ENCODE measurements at places on chromosomes 7 and 10.

- no peak for DNase-seq
Measured at GRCh38 chr7:137987968-137988367, 13.9 kb downstream of the CREB3L2 start.

DNA sequence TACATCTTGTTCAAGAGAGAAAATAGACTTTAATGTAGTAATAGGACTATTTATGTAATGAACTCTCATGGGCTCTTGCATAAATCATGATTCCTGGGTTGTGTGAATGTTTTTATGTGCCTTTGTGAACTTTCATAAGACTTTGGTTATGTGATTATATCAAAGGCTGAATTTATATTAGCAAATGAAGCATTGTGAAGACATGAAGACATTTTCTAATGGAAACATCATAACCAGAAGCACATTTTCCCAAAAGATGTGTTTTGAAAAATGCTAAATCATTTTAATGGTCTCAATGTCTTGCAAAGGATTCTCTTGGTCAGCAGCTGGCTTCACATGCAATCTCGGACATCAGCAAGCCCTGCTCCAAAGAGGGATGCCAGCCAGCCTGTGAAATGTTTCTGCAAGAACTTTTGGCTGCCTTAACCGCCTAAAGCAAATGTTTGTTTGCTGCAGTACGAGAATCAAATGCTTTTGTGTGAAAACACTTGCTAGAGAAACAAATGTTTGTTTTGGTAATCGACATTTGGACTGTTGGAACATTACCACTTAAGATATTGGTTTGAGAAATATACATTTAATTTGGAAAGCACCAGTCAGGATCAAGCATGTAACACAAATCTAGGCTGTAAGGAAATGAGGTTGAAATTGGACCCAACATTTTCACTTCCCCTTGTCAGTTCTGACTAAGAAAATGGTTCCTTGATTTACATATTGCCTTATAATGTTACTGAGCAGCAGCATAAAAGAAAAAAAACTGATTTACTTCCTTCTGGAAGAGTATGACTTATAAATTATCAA lies 102.1 kb downstream of the RTKN2 start:
- no peak for DNase-seq

- DNase-seq: no peak
Measured at GRCh38 chr10:62373639-62373994, 552 bp upstream of the ZNF365 start.

DNA sequence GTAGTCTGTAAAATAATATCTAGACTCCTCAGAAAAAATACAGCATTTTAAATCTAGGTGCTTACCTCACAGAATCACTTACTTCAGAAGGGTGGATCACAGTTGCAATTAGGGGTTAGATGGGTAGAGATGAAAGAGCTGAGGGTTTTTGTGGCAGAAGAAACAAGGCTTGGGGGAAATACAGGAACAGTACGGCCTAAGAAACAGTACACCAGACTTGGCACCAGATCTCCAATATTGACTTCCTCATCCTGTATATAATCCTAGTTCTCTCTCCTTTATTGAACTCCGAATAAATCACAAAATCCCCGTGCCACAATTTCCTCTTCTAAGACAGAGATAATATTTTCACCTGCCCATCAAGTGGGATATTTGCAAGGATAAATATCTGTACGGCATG lies 14.3 kb downstream of the CEP41 start:
- DNase-seq: no peak

GRCh38 chr7:81869670-81870069 lies 99.8 kb upstream of the HGF start:
- DNase-seq: no peak

DNA sequence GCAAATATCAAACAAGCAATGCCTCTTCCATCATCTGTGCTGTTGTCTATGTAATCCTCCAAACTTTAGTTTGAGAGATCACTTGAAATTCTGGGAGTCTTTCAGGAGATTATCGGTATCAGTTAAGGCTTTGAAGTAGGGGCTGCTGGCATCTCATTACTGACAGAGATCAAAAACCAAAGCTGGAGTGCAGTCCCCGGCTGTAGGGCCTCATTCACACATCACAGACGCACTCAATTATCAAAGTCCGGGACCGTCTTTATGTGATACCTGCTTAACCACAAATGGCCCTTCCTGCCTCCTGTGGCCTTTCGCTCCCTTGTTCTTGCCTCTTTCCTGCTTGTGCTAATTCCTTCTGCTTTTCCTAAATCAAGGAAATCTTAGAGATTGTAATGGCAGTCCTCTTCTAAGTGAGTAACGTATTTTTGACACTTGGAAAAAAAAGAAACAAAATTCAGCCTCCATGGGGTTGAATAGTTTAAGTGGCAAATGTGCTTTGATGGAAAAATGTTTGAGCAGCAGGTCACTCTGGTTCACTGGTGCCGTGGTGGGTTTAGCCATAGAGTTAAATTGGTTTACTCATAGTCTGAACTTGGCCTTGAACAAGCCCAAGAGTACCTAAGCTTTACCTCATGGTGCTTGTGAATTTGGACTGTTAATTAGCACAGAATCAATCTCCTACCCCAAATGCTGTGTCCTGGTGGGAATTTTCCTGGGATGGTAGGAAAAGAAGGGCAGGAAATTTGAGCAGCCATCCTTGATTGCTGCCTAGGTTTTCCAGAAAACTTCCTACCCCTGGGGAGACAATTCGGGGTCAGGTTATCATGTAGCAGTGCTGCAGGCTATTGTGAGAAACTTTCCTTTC lies 178.9 kb upstream of the LYZL1 start:
- DNase-seq: no peak

GRCh38 chr10:52514481-52514880 lies 200.4 kb downstream of the DKK1 start:
- no peak for DNase-seq

DNA sequence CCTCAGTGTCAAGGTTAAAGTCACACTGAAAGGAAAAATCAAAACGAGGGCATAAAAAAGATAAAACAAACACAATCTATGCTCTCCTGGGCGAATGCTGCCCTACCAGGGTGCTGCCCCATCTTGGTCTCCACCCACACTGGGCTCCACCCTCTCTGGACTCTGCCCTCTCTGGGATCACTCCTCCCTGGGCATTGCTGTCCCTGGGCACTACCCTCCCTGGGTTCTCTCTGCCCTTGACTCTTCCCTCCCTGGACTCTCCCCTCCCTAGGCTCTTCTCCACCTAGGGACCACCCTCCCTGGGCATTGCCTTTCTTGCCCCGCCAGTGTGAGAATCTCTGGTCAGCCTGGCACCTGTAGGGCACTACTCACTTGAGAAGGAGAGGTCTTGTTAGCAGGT lies 8.6 kb downstream of the GDF2 start:
- DNase-seq: no peak

Measured in activated T-cell treated with anti-CD3 and anti-CD28 coated beads, Interleukin-2, amount 50 U/mL, for 72 hours (primary cell).